ENCODE measurements at places on chromosomes 1 and 21.

DNA sequence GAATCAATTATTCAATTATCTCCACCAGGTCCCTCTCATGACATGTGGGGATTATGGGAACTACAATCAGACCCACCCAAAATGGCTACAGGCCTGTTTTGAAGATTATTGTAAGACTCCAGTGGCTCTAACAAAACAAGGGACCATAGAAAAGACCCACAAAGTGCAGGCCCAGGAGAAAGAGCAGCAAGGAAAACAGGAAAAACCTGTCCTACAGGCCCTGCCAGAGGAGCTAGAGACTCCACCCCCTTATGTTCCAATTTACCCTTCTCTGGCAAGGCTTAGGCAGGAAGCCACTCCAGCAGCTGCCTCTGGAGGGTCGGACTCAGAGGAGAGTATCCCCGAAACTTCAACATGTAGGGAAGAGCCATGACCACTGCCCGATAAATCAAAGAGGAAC, 96.5 kb downstream of the LIPI start:
- no peak for DNase-seq

DNA sequence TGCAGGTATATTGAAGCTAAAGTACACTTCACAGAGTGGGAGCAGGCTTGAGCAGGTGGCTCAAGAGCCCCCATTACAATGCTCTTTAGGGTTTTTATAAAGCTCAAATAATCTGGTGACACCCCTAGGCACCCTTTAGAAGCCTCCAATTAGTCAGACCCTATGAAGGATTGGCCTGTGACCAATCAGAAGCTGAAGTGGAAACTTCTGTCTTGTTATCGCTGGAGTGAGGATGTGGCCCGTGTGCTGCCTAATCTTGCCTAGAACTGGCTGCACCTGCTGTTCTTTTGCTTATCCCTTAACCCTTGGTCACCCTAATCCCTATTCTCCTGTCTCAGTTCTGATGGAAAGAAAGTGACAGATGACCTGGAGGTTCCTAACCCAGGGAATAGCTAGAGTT, 70.8 kb upstream of the ABCG1 start:
- no peak for DNase-seq

DNA sequence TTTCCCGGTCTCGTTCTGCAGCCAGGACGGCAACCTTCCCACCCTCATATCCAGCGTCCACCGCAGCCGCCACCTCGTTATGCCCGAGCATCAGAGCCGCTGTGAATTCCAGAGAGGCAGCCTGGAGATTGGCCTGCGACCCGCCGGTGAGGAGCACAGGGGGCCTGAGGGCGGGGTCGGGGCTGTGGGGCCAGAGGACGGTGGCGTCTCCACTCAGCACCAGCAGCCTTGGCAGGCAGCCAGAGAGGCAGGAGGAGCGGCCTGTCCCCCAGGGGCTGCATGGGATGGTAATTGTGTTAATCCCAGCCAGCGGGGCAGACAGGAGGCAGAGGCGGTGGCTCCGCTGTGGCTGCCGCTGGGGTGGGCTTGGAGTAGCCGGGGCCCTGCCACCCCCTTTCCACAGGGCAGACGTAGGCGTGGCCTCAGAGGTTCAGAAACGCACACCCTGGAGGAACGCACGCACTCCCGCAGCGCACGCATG, 12.1 kb downstream of the SAMD11 start:
- no peak for DNase-seq

DNA sequence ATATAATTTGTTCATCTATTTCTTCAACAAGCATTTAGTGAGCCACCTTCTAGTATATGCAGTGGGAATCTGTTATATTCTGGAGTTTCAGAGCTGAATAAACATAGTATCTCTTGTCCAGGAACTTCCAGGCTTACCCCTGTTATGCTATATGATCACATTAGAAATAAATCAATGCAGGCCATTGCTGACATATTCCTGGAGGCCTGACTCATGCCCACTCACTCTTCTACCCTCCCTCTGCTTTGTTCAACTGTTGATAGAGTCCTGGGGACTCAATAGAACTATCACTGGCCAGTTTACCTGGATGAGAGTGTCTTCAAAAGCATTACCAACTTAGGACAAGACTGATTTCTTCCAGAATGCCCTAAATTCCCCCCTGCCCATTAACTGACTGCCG, 29.3 kb upstream of the SRSF10 start:
- DNase-seq, result no peak

GRCh38 chr1:35454616-35455015, 102.6 kb downstream of the KIAA0319L start:
- DNase-seq, result no peak

DNA sequence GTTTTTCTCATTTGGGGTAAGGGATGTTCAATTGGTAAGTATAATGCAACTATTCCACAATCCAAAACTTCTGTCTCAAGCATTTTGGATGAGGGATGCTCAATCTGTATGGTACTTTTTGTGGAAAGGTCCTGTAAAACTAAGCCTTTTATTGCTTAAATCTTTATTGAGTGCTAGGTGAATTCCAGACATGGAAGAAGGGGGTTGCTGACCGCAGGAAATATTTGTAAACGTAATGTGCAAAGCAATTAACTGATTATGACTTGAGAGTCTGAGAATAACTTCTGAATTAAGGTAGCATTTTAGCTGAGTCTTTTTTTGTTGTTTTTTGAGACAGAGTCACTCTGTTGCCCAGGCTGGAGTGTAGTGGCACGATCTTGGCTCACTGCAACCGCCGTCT, 3.1 kb downstream of the AKIRIN1 start:
- DNase-seq, result no peak

GRCh38 chr1:240538776-240539430, 73.1 kb downstream of the GREM2 start:
- no peak for DNase-seq

DNA sequence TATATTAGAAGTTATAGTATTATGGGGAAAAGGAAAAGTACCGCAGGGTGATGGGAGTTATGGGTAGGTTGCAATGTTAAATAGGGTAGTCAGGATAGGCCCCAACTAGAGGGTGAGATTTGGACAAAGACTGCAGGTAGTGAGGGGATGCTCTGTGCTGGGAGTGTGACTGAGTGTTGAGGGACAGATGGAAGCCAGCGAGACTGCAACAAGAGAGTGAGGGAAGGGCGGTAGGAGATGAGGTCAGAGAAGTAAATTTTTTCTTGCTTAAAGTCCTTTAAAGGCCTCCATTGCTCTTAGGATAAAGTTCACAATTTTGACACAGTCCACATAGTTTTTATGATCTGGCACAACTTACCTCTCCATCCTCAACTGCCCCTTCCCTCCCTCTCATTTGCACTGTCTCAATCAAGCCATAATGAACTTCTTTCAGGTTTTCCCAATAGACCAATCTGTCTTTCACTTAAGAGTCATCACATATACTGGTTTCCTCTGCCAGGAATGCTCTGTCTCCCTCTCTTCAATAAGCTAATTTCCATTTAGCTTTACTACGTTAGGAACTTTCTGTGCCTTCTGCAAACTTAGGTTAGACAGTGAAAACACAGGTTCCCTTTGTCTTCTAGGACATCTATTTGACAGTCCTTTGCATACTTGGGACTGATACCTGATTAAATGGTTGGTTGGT, 237.7 kb upstream of the CACYBP start:
- DNase-seq, result no peak

GRCh38 chr1:22457836-22458235, 6.2 kb downstream of the ZBTB40 start:
- no peak for DNase-seq

DNA sequence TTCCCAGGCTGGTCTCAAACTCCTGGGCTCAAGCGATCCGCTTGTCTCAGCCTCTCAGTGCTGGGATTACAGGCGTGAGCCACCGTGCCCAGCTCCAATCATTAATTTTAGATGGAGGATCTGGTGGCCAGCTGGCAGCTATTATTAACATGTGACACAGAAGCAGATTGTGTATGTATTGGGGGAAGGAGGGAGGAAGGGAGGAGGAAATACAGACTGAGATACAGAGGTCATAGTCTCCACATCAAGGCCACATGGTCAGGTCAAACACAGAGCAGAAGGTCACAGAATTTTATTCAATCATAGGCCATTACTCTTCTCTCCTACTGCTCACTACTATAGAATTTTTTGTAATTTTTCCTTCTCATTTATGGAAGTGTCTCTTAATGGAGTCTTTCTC, 57.9 kb upstream of the ADORA3 start:
- no peak for DNase-seq

DNA sequence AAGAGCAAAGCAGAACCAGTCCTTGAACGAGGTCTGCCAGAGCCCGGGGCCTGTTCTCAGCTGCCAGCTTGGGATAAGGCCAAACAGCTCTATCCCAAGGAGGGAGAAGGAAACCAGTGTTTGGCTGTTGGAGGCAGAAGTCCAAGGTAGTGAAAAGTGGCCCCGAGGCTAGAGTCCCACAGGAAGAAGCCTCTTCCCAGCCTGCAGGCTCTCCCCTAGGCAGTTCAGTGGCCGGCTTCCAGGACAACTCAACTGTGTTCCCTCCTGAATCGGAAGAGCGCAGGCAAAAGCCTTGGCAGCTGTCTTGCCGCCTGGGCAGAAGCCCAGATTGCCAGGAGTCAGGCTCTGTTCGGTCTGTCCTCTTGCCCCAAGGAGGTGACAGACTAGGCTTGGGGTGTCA, 19.3 kb downstream of the QSOX1 start:
- DNase-seq, result no peak

DNA sequence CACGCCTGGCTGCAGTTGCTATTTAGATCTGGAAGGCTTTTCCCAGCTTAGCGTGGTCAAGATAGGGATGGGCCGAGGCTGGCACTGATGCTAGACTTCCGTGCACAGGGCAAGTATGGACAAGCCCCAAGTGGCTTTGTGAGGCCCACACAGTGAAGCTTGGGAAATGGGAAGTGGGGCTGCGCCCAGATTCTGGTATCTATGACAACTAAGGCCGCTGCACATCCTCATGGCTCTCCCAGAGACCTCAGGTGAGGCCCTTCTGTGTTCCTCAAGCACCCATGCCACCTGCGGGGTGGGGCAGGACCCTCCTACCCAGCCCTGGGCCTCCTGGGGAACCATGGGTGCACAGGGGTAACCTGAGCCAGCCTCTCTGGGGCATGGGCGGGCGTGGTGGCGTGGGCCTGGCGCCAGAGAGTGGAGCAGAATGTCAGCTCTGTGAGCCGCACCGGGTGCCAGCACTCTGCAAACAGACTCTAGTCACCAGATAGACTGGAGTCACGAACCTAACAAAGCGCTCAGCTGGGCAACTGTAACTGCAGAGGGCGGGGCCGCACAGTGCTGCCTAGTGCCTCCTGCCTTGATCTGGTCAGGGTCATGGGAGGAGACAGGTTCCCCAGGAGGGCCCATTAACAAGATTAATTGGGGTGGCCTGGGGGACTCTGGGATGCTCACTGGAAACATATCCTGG, 46.4 kb downstream of the ELF3 start:
- DNase-seq, result no peak

DNA sequence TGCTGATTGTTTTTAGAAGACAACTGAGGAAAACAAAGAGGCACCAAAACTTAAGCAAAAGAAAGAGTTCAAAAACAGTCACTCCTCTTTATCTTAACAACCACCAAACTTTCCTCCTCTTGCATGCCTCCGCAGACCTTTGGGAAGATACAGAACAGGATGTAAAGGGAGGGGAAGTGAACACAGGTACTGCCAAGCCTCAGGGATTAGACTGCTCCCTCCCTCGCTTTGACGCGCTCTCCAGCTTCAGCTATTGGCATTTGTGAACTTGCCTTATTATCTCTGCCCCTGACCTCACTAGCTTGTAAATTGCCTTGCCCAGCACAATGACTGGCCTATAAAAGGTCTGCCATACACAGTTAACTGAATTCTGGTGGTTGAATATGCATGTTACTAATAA, 4.8 kb upstream of the SRP9 start:
- DNase-seq, result no peak

- DNase-seq, result no peak
Measured at GRCh38 chr1:36864182-36864822, 170.0 kb downstream of the GRIK3 start.

GRCh38 chr1:50936321-50936720, 23.7 kb downstream of the FAF1 start:
- no peak for DNase-seq

- DNase-seq, result no peak
Measured at GRCh38 chr1:26994020-26994786, 711 bp downstream of the TRNP1 start.

GRCh38 chr21:41234569-41234968, 66.6 kb downstream of the BACE2 start:
- DNase-seq, result no peak

DNA sequence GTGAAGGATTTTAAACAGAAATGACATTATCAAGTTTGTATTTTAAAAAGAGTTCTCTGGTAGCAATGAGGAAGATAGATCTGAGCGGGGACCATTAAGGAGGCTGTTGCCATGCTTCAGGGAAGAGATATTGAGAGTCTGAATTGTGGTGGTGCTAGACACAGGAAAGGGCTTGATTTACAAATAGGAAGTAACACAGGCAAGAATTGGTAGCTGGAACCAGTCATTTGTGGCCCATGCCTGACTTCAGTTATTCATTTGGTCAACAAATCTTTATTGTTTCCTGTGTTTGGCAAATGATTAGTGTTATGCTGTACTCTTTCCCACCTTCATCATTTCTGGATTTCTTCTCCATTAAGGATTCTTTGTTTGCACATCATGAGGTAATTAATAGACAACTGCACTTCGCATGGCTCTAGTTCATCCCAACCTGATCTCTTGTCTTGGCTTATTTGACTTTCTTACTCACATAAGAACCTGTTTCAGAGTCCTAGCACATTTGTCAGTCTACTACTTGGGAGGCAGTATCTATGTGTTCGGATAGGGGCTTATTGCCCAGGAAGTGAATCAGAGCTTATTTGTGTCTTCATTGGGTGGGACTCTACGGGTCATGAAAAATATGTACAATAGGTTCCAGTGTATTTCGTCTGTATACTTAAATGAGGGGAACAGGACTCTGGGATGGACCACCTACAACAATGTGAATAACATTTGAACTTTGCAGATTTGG, 32.3 kb downstream of the EEIG2 start:
- DNase-seq, result no peak

DNA sequence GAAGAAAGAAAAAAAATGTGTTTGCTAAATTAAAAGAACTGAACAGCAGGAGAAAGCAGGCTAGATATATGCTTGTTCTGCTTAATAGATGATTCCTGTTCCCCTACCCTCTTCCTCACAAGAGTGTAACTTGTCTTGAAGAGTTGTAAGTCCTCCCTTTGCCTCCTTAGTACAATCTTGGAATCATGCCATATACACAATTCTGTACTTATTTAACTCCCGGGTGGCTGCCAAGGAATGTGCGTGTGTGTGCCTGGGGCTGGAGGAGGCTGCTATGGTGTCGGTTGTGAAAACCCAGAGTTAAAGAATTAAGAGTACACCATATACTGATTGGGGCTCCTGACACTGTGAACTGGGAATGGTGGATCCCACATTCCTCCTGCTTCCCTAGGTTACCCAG, 194.2 kb downstream of the SIPA1L2 start:
- DNase-seq, result no peak

All from activated CD4-positive, alpha-beta T cell treated with anti-CD3 and anti-CD28 coated beads for 1 hour (primary cell).